Left lobe of liver (tissue), 2 donors: ENCODE measurements at places on chromosomes 6 and 20.
A peak's percentile ranks its signal among the peaks of the same experiment; 100 is the strongest.

DNA sequence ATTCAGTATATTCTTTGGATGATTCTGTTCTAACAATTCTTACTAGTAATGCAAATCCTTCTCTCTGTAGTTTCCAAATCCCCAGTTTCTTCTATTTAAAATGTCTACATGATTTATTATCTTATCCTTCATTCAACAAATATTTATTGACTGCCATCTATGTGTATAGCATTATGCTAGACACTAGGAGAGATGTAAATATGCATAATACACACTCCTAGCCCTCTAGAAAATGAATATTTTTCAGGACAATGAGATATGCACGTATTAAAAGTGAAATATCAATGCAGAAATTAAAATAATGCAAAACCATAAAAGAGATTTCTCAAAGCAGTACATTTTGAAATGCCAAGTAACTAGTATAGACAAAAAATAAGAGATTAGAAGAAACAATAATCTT is 293.5 kb upstream of the CNR1 start:
- DNase-seq = no peak

DNA sequence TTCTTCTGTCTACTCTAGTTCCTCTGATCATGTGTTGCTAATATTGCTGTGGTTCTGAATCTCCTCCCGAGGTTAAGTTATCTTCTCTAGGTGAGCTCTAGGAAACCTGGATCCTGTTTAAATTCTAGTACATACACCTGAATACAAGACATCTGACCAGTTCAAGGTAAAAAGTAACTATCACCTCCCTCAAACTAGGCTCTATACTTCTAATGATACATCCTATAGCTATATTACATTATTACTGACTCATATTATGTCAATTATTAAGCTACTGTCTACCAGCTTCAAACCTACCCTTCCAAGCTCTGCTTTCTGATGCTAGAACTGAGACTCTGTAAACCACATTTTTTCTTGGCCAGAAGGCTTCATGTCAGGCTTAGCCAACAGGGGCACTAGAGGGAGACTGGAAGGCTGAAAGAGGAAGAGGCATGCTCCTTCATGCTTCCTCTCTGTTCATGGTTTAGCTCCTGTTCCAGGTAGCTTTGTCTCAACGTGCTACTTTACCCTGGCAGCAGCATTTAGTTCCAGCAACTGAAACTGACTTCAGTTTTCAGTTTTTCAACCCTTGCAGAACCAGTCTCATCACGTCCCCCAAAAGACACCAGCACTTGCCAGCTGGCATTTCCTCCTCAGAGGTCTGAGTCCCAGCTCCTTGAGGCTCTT is 148.4 kb upstream of the TOP1 start:
- no peak for DNase-seq

DNA sequence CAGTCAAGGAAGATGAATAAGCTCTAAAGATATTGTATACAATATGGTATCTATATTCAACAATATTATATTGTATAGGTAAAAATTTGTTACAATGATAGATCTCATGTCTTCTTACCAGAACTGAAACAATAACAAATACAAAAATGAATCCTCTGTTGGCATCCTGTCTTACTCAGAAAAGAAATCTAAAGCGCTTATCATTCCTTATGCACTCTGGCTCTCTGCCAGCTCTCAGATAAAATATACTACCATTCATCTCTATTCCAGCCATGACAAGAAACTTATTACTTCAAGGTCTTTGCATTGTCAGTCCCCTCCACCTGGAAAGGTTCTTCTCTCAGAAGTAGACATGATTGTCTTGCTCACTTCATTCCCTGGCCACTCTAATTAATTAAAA is 138.6 kb downstream of the THEMIS start:
- no peak for DNase-seq

DNA sequence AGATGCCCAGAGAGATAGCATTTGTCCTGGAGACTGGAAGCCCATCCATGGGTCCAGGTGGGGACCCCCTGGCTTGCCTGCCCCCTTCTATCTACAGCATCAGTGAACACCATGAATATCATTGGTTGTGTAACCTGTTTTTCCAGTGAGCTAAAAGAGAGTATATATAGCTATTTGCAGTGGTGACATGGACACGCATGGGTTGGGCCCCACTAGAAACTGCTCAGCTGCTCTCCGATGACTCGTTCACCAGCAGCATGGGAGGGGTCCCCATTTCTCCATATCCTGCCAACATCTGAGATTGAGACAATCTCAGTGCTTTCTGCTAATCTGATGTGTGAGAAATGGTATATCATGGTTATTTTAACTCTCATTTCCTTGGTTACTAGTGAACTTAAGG is 4.0 kb upstream of the ZC3H12D start:
- peak; percentile 14 for DNase-seq

DNA sequence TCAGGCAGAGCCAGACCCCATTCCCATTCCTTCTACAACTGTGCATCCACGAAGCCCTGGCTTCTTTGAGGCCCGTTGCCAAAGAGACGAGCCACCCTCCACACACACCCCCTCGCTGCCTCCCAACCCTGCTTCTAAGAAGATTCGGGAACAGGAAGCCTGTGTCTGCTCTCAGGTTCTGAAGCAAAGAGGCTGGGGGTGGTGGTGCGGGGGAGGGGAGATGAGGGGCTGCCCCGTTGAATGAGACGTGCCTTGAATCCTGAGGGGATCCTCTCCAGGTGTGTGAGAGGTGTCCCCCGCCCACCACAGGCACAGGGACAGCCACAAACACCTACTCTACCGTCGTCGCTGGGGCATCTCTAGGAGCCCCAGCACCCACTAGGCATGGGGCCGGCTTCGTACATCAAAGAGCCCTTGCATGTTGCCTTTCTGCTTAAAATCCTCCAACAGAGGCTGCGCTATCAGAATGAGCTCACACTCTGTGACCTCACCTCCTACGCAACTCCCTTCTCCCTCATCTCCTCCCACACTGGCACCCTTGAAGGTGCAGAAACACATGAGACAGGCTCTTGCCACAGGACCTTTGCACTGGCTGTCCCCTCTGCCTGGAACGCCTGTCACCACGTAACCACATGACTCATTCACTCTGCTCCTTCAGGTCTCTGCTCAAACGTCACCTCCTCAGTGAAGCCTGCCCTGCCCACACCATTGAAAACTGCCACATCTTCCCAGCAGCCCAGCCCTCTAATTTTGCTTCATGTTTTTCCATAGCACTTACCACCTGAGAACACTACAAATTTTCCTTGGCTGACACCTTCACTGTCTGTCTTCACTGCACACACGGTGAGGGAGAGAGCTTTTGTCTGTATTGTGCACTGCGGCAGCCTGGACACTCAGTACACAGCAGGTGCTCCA is 58.5 kb downstream of the PREX1 start:
- DNase-seq = no peak

GRCh38 chr6:16689788-16690607 is 71.3 kb downstream of the ATXN1 start:
- no peak for DNase-seq

- no peak for DNase-seq
Observed at GRCh38 chr6:107832151-107833056, 8.3 kb upstream of the SCML4 start.

- DNase-seq = peak; percentile 49
Observed at GRCh38 chr20:29873946-29874345, 1383.5 kb upstream of the DEFB115 start.
